ENCODE measurements at places on chromosomes 11 and 22.

GRCh38 chr11:45473341-45473895, 187.3 kb upstream of the SYT13 start:
- no peak for DNase-seq

GRCh38 chr11:116344601-116345000, 428.2 kb downstream of the BUD13 start:
- DNase-seq, result no peak

GRCh38 chr11:73981051-73981805, 1.4 kb downstream of the UCP2 start:
- no peak for DNase-seq

- DNase-seq, result no peak
Observed at GRCh38 chr11:64092761-64093136, 57.0 kb downstream of the FLRT1 start.

DNA sequence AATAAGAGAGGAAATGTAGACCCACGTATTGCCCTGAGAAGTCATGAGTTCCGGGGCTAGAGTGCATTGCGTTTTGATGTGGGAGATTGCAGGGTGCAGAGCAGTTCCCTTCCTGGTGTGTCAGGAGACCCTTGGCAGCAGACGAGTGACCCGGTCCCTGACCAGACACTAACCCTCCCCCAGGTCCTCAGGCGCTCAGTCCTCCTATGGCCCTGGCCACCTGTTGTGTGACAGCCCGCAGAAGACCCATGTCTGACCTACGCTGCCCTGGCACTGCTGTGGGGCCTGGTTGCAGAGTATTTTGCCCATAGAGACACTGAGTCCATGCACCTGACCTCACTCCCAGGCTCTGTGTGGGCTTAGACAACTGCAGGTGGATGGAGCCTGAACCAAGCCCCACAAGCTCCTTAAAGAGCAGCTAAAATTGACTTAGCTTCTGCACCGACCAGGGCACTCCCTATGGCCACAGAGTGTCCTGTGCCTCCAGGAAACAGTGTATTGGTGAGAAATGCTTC, 833.8 kb downstream of the TBC1D22A start:
- no peak for DNase-seq

- DNase-seq, result no peak
Observed at GRCh38 chr11:16738947-16739815, 734 bp downstream of the C11orf58 start.

DNA sequence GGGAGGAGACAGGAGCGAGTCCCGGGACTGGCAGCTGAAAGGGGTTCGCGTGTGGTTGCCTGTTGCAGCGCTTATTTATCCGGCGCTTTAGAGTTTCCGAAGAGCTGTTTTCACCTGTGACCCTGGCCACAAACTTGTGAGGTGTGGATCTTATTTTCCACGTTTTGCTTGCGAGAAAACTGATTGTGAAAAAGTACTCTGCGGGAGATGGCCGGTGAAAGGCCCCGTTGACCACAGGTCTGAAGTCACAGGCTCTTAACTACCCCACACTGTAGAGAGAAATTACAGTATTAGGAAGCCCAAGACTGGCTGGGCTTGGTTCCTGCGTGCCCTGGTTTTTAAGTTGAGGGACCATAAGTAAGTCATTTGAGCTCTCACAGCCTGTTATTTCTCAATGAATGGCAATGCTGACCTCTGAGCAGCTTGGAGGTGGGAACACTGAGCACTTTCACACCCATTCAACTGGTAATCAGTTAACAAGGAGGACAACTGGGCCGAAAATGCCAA, 379 bp upstream of the RAB38 start:
- DNase-seq, result no peak

DNA sequence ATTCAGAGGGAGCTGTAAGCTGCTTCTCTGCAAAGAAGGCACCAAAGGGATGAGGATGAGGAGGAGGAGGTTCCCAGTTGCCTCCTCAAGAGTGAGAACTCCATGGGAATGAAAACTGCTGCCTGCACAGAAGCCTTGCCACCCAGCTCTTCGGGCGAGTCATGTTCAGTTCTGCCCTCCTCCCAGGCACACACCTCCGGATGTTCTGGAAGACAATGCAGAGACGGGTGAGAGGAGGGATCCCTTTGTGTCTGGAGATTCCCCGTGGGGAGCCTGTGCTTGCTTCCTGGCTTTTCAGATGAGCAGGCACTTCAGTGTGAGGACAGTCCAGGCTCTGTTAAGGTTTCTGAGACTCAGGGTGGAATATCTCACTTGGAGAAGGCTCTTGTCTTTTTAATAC, 295.6 kb downstream of the DDX10 start:
- DNase-seq, result no peak

GRCh38 chr22:25134028-25134427, 65.6 kb upstream of the CRYBB3 start:
- no peak for DNase-seq

GRCh38 chr11:36341915-36342314, 45.8 kb downstream of the PRR5L start:
- no peak for DNase-seq

DNA sequence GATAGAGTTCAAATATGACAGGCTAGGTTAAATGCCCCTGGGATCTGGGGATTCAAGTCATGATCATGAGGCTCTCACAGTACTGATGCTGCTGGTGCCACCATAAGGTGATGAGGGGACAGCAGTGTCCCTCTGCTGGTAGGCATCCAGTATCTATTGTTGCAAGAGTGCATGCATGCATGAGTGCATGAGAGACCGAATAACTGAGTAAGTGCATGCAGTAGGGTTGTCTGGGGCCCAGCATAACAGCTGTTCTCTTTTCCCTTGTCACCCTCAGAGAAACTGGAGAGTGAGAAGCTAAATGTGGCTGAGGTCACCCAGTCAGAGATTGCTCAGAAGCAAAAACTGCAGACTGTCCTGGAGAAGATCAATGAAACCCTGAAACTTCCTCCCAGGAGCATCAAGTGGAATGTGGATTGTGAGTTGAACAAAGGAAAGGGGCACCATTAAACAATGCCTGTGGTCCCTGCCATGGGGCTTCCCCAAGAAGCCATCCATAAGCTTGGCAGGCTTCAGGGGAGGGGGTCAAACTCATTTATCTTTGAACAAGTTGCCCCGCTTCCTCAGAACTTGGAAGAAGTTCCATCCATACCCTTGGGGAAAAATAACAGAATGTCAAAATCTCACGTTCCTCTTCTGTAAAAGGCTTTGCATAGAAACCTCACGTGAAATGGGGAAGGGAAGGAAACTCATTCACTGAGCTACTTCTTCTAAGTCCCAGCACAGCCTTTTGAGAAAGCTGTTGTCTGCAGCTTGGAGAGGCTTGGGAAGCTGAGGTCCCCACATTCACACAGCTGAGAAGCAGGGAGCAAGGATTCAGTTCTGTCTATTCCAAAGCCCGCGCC, 119.0 kb downstream of the PARVA start:
- DNase-seq, result no peak

DNA sequence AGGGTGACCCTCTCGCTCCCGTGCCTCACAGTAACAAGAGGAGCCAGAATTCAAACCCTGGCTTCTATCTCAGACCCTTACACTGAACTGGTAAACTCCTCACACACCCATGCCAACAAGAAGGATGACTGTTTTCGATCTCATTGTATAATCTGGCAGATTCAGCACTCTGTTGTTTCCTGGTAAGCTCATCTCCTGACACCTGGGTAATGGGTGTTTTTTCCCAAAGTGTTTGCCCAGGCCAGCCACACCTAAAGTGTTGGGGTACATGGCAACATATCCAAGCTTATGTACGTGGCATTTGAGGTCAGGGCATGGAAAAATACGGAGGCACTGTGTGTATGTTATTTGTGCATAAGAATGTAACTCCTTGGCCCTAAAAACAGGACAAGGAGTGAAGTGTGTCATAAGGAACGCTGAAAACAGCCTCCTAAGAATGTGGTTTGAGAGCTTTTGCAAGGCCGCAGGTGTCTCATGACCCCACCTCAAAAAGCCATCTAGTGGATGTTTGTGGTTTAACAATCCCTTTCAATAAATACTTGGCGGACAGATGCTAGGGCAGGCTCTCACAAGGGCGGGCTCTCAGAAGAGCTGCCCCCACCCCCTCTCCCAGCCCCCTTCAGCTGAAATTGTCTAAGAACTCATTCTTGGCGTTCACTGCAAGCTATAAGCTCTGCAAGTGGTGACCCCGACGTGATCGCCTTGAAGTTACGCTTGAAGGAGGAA, at the start of gene MS4A15:
TSS of gene MS4A15 (plus strand) at position 561 of the 726 bp plus-strand sequence. CDS start 6,867 bp downstream, outside the sequence.
- no peak for DNase-seq

DNA sequence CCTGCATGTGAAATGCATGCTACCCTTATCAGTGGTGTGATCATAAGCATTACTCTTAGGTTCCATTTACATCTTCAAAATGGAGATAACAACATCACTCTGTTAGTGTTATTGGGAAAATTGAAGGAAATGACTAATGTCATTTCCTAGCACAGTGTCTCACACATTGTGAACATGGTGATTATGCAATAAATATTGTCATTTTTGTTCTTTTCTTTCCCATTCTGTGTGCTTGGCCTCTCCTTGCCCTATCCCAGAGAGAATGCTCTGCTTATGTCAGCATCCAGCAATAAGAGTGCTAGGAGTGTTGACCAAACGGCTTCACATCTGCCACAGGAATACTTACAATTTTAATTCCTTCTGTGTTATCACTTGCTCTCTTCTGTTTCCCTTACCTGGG, 1024.1 kb upstream of the CCDC90B start:
- no peak for DNase-seq

DNA sequence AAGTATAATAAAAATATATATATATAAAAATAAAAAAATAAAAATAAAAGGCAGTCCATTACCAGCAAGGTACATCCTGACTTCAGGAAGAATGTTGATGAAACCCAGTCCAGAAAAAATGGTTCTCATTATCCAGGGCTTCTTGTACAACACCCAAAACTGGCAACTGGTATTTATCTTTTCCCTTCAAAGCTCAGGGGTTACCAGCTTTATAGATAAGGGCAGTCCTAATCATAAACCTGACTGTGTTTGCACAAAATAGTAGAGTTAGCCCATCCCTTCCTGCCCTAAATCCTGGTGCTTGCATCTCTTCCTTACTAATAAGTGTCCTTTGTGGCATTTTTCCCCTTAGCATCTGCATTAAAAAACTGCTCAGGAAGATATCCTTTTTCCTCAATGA, 97.5 kb downstream of the CSTPP1 start:
- DNase-seq, result no peak

- DNase-seq, result no peak
Observed at GRCh38 chr11:61875698-61876097, 15.6 kb downstream of the FADS3 start.

DNA sequence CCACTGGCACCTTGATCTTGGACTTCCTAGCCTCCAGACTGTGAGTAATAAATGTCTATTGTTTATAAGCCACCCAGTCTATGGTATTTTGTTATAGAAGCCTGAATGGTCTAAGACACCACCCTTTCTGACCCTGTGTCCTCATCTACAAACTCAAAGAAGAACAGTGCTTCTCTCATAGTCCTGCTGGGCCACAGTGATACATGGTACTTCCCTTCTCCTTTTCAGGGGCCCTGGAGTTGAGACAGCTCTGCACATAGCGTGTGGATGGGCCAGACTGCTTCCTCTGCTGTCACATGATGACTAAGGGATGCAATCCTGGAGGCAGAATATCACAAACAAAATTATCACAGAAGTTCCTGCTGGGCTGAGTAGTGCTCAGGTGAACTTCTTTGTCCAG, 5.0 kb downstream of the KCNJ11 start:
- DNase-seq, result no peak

DNA sequence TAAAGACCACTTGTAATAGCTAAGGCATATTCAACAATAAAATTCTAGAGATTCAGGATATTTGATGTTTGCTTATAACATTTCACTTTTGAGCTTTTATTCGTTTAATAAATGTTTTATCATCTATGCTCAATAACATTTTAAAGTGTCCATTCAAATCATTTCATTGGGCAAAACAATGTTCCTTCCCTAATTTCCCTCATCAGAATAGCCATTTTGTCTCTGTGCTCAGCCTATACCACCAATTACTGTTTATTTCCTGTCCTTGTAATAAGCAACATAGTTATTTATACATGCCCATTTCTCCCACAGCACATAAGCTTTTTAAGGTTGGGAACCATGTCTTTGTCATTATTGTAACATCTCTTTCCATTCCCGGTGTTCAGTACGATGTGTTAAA, 1.3 kb upstream of the SC5D start:
- DNase-seq, result no peak

- DNase-seq, result no peak
Observed at GRCh38 chr11:124784051-124784450, 16.2 kb downstream of the MSANTD2 start.

DNA sequence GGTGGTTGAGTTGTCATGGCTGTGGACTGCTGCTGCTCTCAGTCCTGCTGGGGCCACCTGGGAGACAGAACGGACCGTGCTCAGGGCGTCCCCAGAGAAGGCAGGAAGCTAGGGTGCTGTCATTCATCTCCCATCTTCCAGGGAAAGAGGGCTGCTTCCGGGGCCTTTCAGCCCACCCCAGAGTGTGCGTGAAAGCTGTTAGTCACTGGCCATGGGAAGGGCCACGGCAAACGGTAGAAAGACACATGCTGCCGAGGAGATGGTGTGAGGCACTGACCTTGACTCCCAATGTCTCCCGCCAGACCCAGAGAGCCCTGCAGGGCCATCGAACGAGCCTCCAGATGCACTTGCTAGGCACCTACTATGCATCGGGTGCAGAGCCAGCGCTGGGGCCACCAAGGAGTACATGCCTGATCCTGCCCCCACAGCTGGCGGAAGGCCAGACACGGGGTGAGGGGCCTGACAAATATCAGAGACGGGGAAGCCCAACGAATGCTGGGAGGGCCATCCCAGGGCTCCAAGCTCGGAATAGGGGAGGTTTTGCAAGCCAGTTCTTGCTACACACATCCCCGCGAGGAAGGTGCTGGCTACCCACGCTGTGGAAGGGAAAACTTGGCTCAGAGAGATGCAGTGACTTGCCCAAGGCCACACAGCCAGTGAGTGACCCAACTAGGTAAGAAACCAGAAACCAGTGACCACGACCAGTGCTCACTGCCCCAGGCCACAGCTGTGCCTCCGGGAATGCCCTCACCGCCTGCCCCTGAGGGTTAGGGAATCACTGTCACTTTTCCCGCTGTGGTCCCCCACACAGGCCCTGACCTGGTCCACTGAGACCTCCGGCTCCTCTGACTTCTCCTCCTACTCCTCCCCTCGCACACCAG, 10.1 kb downstream of the RAC2 start:
- no peak for DNase-seq

DNA sequence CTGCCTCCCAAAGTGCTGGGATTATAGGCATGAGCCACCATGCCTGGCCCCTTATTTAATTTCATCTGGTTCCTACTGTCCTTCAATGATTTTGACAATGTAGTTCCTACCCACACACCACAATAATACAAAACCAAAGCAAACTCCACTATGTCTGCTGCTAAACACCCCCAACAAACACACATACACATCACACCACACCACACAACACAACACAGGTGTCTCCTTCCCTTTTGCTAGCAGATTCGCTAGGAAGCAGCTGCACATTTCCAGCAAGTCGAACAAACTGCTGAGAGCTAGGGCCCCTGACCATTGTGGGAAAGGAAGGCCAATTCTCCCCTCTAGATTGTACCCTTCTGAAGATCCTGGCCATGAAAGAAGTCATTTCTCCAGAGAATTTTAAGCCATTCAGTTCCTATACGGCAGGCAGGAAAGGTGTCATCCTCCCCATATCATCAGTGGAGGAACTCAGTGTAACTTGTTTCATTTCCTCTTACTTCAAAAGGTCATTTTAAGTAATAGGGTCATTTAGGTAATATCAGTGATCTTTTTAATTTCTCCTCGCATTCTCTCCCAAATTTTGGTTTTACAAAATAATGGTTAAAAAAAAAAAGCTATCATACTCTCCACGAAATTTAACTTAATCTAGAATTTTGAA, 18.5 kb downstream of the NUMA1 start:
- DNase-seq, result no peak
